Right atrium auricular region (tissue), 2 donors: ENCODE measurements at places on chromosomes 5 and 9. TPM values are rescaled to one million over a fixed set of nuclear protein-coding genes. Genes with fewer than 3 reads are reported as not detected.
A peak's percentile ranks its signal among the peaks of the same experiment; 100 is the strongest.

Gene PITX1
- total RNA-seq, result not detected

Gene TXNDC8
- total RNA-seq, result not detected

Gene IFNA17
- not detected for total RNA-seq

Gene NR2F1
- total RNA-seq, result 37.6 TPM

Gene FOXD4L6
- total RNA-seq, result not detected

Gene FAM221B
- total RNA-seq, result not detected

DNA sequence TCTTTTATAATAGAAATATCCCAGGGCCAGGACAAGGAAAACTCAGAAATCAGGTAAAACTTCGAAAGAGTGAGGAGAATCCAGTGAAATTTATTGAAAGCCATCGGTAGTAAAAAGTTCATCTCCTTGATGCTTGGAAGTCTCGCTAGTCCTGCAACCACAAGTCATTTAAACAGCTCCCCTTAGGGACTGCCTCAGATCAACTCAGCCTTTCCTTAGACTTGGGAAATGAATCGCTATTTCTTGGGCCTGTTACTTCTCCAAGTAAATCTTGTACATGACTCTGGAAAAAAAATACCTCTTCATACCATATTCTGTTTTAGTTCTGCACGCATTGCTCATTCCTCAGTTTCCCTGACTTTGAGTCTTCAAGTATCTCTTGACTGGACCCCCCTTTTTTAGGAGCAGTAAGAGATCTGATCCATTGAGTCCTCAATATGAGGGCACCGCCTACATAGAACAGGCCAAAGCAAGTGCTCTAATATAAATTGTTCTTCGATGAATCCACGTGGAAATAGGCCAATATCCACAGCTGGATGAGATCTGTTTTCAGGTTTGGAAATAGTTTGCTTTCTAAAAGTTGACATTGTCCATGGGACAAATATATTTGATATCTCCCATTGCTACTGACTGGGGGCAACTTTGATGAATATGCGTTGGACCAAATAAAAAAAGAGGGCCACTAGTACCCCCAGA is 114.2 kb downstream of the PRDM6 start:
- no peak for DNase-seq
- H3K27me3 ChIP-seq, result no peaks in the 10 kb centered on the region
- no peaks in the 10 kb centered on the region for H3K4me1 ChIP-seq
- H3K4me3 ChIP-seq, result no peak overlapping the region
- peak overlapping the region; percentile 1 for H3K27ac ChIP-seq

DNA sequence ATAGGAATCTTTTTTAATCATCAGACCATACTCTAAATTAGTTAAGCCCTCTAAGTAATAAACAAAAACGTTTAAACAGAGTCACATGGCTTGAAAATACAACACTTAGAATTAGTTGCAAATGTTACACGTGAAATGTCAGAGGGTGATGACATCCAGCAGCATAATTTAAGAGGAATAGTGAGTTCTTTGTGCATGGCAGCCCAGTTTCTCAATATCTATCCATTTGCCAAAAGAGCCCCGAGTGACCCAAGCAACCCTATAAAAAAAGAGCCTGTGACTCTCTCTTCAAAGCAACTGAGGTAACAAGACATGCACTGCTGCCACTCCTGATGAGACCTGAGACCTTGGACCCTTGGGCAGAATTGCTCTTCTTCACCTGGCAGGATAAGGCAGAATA is 96.9 kb upstream of the RASA1 start:
- no peak overlapping the region for H3K4me3 ChIP-seq
- no peak for DNase-seq
- H3K27me3 ChIP-seq, result no peaks in the 10 kb centered on the region
- no peak overlapping the region for H3K27ac ChIP-seq
- no peaks in the 10 kb centered on the region for H3K36me3 ChIP-seq

- H3K27me3 ChIP-seq, result peaks cover 81% of the 10 kb centered on the region
- peaks cover 43% of the 10 kb centered on the region for H3K4me1 ChIP-seq
- DNase-seq, result no peak
- no peaks in the 10 kb centered on the region for H3K36me3 ChIP-seq
- H3K4me3 ChIP-seq, result no peak overlapping the region
Measured at GRCh38 chr5:77638763-77639671, 504 bp upstream of the OTP start.

GRCh38 chr9:84756731-84757130 is 87.2 kb downstream of the NTRK2 start:
- no peaks in the 10 kb centered on the region for H3K27me3 ChIP-seq
- H3K4me1 ChIP-seq, result peaks cover 25% of the 10 kb centered on the region
- H3K4me3 ChIP-seq, result no peak overlapping the region

- no peaks in the 10 kb centered on the region for H3K27me3 ChIP-seq
- peaks cover 6% of the 10 kb centered on the region for H3K4me1 ChIP-seq
- no peak overlapping the region for H3K27ac ChIP-seq
- no peaks in the 10 kb centered on the region for H3K36me3 ChIP-seq
- DNase-seq, result no peak
- H3K4me3 ChIP-seq, result no peak overlapping the region
Measured at GRCh38 chr5:32331217-32331934, 18.6 kb upstream of the MTMR12 start.

DNA sequence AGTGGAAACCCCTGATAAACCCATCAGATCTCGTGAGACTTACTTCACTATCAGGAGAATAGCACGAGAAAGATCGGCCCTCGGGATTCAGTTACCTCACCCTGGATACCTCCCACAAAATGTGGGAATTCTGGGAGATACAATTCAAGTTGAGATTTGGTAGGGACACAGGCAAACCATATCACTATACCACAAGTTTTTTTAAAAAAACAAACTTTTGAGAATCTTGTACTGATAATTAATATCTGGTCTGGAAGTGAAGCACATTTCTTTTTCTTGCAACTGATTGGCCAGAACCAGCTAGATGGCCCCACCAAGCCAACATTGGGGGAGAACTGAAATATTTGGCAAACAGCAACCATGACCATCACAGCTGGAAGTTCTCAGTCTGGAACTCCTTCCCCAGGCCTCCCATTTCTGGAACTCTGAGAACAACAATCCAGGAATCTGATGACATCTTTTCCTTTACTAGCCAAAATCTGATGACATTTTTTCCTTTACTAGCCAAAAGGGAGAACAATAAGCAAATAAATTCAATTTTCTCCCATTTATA is 51.8 kb upstream of the CDKN2B start:
- H3K4me1 ChIP-seq, result no peaks in the 10 kb centered on the region
- H3K27ac ChIP-seq, result no peak overlapping the region
- H3K36me3 ChIP-seq, result no peaks in the 10 kb centered on the region
- H3K27me3 ChIP-seq, result no peaks in the 10 kb centered on the region
- DNase-seq, result no peak

DNA sequence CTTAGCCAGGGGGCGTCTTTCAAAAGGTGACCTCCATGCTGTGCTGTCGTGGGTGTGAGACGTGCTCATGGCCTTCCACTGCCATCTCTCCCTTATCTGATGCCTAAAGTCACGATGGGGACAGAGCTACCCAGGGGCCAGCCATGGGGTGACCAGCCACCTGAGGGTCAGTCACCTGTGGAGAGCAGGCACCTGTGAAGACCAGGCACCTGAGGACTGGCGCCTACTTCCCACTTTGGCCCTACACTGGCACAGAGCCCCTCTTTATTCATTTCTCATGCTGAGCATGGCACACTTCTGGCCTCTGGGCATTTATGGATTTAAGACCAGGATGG is 6.4 kb upstream of the EXOC3 start:
- H3K27me3 ChIP-seq, result no peaks in the 10 kb centered on the region
- no peak overlapping the region for H3K4me3 ChIP-seq
- H3K4me1 ChIP-seq, result no peaks in the 10 kb centered on the region
- H3K27ac ChIP-seq, result no peak overlapping the region

DNA sequence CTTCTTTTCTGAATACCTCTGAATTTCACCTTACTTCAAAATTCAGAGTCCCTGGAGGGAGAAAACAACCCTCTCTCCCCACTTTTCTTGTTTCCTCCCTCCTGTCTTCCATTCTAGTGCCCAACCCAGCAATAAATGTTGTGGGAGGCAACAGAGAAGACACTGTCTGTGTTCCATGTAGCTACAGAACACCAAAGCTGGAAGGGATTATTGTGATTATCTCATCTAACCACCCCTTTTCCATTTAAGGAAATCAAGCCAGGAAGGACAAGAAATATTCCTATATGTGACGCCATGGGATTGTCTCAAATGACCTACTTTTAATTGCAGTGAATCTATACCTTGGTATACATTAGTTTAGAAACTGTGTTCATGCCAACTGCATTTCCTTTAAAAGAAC is 476.6 kb upstream of the TNC start:
- DNase-seq, result no peak
- no peaks in the 10 kb centered on the region for H3K27me3 ChIP-seq
- no peaks in the 10 kb centered on the region for H3K4me1 ChIP-seq
- no peak overlapping the region for H3K4me3 ChIP-seq

GRCh38 chr5:124180875-124181461 is 565.5 kb downstream of the ZNF608 start:
- H3K27me3 ChIP-seq, result no peaks in the 10 kb centered on the region

- no peak overlapping the region for H3K27ac ChIP-seq
- no peaks in the 10 kb centered on the region for H3K27me3 ChIP-seq
- no peaks in the 10 kb centered on the region for H3K36me3 ChIP-seq
Measured at GRCh38 chr5:158354958-158355357, 496.0 kb upstream of the CLINT1 start.

DNA sequence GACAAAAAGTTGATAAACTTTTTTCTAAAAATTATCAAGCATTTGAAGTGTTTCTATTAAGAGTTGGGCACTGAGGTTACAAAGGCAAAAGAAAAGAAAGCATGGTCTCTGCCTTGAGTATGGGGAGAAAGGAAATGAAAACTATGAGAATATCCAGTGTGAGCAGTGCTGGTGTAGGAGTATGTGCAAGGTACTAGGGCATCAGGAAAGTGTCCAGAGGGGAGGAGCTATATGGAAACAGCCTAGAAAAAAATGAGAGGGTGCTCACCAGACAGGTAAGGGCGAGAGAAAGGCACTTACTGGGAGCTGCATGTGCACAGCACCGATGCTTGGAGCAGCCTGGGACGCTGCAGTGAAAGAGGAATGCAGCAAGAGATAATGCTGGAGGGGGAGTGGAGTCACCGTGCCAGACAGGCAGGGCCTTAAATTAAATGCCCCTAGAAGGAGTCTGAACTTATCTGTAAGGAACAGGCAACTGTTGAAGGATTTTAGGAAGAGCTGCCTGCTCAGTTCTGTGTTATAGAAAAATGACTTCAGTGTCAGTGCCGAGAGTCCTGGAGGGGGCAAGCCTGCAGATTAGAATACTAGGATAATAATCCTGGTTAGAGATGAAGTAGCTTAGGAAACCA is 14.0 kb downstream of the MCC start:
- H3K4me1 ChIP-seq, result peaks cover 7% of the 10 kb centered on the region
- H3K36me3 ChIP-seq, result no peaks in the 10 kb centered on the region
- no peak overlapping the region for H3K27ac ChIP-seq
- no peaks in the 10 kb centered on the region for H3K27me3 ChIP-seq

- no peaks in the 10 kb centered on the region for H3K4me1 ChIP-seq
- no peaks in the 10 kb centered on the region for H3K36me3 ChIP-seq
- DNase-seq, result no peak
- H3K27ac ChIP-seq, result no peak overlapping the region
- H3K27me3 ChIP-seq, result no peaks in the 10 kb centered on the region
Measured at GRCh38 chr5:66573733-66574132, 22.5 kb upstream of the MAST4 start.

DNA sequence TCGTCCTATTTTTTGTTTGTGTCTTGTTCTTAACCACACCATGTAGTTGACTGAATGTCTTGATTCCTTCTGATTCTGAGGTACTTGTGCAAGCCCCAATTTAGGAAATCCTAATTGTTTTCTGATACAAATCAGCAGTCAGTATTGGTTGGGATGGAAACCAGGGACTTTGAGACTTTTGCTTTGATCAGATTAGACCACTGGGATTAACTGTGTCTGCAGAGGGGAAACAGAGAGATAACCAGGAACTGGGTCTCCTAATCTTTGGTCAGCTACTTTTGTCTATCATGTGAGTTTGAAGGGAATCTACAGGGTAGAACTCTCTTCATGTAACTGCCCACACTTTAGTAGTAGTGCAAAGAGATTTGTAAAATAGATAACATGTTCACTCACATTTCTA is 173.8 kb upstream of the POC5 start:
- no peaks in the 10 kb centered on the region for H3K4me1 ChIP-seq
- no peaks in the 10 kb centered on the region for H3K27me3 ChIP-seq
- H3K27ac ChIP-seq, result no peak overlapping the region
- H3K36me3 ChIP-seq, result no peaks in the 10 kb centered on the region
- DNase-seq, result no peak

GRCh38 chr9:136047775-136048559 is 47.1 kb downstream of the NACC2 start:
- peaks cover 21% of the 10 kb centered on the region for H3K36me3 ChIP-seq
- H3K4me3 ChIP-seq, result no peak overlapping the region
- no peaks in the 10 kb centered on the region for H3K4me1 ChIP-seq
- no peaks in the 10 kb centered on the region for H3K27me3 ChIP-seq
- peak; percentile 51 for DNase-seq

GRCh38 chr5:174119468-174119881 is 74.0 kb downstream of the NSG2 start:
- DNase-seq, result no peak
- no peaks in the 10 kb centered on the region for H3K36me3 ChIP-seq
- no peaks in the 10 kb centered on the region for H3K4me1 ChIP-seq

- H3K27ac ChIP-seq, result peak overlapping the region; percentile 91
- no peaks in the 10 kb centered on the region for H3K36me3 ChIP-seq
- no peak overlapping the region for H3K4me3 ChIP-seq
- no peaks in the 10 kb centered on the region for H3K27me3 ChIP-seq
Measured at GRCh38 chr5:132225165-132226032, 2.3 kb downstream of the P4HA2 start.

DNA sequence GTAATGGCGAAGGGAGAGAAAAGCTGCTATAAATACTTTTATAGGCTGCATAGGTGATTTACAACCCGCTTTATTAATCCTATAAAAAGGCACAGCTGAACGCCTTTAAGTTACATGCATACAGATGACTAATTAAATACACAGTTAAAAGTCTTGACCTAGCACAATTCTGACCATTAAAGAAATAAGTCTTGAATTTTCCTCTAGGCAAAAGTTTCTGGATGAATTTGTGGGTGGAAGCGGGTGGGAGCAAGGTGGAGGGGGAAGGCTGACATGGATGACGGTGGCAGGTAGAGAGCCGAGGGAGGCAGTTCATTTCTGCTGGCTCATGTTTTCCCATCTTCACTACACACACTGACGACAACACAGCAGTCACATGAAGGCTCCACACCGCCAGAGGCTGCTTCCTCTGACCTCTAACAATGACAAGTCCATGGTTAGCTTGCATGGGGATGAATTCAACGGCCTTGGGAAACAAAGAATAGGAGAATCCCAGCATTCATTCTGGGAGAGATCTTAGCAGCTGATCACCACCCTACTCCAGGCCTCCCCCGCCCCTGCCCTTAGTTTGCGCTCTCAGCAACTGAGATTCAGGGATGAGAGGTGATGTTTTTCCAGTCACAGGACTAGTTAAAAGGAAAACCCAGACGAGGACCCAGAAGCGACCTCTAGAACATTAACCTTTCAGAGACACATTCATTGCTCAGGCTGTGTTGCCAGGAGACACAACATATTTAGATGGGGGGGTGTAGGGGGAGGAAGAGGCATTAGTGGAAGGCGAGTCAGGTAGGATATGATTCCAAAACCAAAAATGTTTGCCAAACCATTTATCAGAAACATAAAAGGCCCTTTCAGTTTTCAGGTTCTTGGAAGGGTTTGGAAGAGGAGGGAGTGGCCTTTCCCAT is 329.3 kb downstream of the PIK3R1 start:
- H3K36me3 ChIP-seq, result no peaks in the 10 kb centered on the region
- H3K27ac ChIP-seq, result no peak overlapping the region
- no peak overlapping the region for H3K4me3 ChIP-seq
- peaks cover 7% of the 10 kb centered on the region for H3K4me1 ChIP-seq
- no peak for DNase-seq
- no peaks in the 10 kb centered on the region for H3K27me3 ChIP-seq
